Activated effector memory CD4-positive, alpha-beta T cell treated with Interleukin-2 at 50 U/mL for 16 hours (primary cell): ENCODE measurements at places on chromosomes 12 and 14.

DNA sequence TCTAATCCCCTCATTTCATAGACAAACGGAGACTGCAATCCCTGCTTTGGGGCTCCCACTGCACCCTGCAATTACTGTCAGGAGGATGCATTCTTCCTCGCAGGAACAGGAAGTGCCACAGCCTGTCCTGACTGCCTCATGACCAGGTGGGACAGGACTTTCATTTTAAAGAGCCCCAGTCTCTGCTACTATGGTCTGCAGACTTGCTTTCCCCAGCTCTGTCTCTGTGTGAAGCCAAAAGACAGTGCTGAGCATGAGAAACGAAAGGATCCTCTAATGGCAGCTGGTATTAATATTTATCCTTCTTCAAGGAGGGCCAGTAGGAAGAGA, 60.0 kb upstream of the PNMA1 start:
- no peak for DNase-seq

GRCh38 chr12:82896979-82897378, 210.3 kb downstream of the TMTC2 start:
- no peak for DNase-seq

- DNase-seq: no peak
These were observed 947 bp downstream of the GAS2L3 start for GRCh38 chr12:100574187-100575074.

GRCh38 chr14:102969060-102969791, 46.8 kb downstream of the AMN start:
- DNase-seq: no peak

GRCh38 chr12:67515679-67516340, 132.7 kb upstream of the DYRK2 start:
- peak; percentile 41 for DNase-seq
